Stimulated activated CD8-positive, alpha-beta memory T cell treated with anti-CD3 and anti-CD28 coated beads, Interleukin-12 subunit alpha, Interleukin-12 subunit beta, amount 100 ng/mL, for 4 hours (primary cell): ENCODE measurements at places on chromosomes 1 and 21.

DNA sequence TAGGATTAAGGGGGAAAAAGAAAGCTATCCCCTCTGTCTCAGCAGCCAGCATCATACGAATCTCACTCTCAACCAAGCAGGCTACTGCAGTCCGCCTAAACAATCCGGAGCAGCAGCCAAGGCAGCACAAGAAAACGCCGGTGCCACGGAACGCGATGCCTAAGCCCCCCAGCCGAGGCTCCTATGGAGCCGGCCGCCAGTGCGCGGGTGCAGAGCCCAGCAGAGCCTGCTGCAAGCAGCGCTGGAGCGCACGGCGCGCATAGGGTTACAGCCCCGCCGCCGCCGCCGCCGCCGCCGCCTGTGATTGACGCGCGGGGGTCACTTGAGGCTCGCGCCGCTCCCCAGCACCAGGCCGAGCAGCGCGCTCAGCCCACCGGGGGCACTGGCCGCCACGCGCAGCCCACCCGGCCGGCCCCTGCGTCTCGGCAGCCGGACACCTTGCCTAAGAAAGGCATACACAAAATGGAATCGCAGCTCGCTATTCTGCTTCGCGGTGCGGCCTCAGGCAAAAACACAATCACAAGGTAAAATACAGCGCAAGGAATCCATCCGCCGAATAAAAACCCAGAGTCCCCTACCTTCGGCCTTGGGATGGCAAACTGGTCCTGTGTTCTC lies 780 bp downstream of the HIVEP3 start:
- DNase-seq = peak; percentile 17

GRCh38 chr21:33855190-33855589 lies 60.4 kb downstream of the ATP5PO start:
- no peak for DNase-seq

DNA sequence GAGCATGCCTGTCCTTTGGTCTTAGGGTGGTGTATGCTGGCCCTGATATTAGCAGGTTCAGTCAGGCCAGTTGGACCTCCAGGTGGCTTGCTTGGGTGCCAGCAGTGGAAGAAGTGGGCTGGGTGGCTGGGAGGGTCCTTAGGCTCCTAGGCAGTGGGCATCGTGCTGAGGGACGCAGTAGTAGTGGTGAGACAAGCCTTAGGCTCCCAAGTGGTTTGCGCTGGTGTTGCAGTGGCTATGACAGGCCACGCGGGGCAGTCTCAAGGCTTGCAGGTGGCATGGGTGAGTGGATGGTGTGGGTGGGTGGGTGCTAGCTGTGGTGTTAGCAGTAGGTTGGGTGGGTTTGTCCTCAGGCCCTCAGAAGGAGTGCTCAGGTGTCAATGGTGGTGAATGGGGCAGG lies 162.3 kb downstream of the FMN2 start:
- no peak for DNase-seq

GRCh38 chr1:197143276-197143675 lies 3.2 kb downstream of the ASPM start:
- DNase-seq = no peak

- no peak for DNase-seq
These were observed 24.4 kb downstream of the DIO1 start for GRCh38 chr1:53918343-53918742.
